GM12891 (cell line): ENCODE measurements at places on chromosomes 12 and 14.

DNA sequence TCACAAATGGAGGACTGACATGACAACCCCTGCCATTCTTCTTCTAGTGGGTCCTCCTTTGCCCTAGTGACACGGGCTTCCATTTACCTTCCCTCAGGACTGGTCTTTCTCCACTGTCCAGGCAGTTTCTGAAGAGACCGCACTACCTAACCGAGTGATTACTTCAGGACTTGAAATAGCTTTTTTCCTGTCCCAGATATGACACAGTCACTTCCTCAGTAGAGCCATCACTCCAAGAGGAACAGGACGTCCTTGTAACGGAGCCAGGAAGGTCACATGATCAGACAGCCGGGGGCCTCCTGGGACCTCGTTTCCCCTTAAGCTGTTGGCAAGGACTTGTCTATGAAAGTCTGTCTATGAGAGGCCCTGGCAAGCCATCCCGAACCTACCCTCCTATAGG is 62.3 kb downstream of the FOS start:
- no peak for DNase-seq

DNA sequence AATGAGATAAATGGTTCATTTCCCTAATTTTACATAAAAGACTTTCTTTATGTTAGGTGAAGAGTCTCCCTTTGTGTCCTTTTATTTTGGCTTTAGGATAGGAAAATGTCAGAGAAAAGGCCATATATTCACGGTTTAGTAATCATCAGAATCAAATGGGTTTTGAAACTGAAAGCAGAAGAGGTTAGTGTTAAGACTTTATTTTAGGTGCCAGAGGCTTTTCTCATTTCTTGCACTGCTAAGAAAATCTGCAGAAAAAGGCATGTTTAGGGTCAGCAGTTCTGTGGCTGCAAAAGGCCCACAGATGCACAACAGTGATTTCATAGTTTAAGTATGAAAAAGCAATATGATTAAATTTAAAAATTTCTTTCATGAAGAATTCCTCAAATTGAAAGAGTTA is 80.4 kb upstream of the SINHCAF start:
- peak; percentile 31 for DNase-seq

DNA sequence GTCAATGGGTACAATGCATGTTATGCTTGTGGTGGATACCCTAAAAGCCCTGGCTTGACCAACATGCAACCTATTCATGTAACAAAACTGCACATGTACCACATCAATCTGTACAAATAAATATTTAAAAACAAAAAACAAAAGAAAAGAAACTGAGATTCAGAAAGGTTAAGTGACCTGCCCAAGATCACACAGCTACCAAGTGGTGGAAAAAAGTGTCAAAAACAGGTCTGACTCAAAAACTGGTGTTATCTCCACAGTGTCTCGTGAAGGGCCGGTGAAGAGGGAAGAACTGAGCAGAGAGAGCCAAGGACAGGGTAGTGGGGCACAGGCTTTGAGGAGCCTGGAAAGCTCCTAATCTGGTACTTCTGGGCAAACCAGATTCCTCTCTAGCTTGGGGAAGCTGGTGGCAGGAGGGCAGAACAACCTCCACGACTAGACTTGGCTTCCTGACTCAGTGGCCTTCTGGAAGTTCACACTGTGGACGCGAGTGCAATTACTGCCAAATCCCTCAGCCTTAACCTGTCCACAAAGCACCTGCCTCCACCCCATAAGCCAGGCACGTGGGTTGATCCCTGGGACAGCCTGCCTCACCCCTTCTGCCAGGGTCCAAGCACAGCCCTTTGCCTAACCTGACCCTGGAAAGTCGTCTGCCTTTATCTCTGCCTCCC is 15.6 kb downstream of the ZBTB39 start:
- DNase-seq: no peak

DNA sequence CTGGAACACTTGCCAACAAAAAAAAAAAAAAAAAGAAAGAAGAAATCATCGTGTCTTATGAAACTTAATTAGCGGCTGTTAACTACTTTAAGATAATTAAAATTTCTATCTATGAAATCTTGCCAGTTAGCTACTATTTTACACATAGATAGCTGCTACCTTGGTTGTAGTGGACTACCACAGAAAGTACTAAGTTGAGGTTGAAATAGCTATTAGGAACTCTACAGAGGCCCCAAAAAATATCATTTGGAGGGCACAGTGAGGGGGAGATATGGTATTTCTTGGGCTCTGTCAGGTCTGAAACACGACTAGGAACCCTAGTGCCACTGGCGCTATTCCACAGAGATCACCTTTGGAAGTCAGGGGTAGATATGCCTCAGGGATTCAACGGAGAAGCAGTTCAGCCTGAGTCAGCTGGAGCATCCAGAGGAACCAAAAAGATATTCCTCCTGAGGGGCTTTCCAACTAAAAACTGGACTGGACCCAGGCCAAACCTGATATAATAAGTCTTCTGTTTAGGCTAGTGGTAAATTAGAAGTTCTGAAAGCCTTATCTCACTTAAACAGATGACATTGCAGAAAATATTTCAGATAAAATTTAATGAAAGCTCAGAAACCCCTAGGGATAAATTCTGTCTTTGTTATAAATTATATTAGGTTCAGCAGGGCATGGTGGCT is 126.1 kb downstream of the EPS8 start:
- no peak for DNase-seq

- no peak for DNase-seq
These were observed 43.1 kb downstream of the LLPH start for GRCh38 chr12:66087365-66087943.

DNA sequence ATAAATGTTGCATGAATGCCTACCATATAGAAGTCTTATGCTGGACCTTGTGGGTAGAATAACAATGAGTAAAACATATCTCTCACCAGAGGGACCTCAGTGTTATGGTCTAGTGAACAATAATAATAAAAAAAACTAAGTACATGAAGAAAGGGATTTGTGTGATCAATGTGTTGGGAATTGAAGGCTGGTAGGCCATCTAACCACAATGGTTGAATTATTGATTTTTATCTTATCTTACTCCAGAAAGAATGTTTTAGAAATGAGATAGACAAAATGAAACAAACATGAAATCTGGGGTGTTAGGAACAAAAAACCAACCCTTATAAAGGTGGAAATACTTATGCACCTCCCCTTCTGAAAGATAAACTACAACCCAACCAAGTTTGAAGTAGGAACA is 243.9 kb upstream of the LRIG3 start:
- DNase-seq: no peak
